HCT116 (cell line): ENCODE measurements at places on chromosomes 2 and 18.

GRCh38 chr2:69297216-69297615, 89.8 kb downstream of the GFPT1 start:
- DNase-seq, result no peak

DNA sequence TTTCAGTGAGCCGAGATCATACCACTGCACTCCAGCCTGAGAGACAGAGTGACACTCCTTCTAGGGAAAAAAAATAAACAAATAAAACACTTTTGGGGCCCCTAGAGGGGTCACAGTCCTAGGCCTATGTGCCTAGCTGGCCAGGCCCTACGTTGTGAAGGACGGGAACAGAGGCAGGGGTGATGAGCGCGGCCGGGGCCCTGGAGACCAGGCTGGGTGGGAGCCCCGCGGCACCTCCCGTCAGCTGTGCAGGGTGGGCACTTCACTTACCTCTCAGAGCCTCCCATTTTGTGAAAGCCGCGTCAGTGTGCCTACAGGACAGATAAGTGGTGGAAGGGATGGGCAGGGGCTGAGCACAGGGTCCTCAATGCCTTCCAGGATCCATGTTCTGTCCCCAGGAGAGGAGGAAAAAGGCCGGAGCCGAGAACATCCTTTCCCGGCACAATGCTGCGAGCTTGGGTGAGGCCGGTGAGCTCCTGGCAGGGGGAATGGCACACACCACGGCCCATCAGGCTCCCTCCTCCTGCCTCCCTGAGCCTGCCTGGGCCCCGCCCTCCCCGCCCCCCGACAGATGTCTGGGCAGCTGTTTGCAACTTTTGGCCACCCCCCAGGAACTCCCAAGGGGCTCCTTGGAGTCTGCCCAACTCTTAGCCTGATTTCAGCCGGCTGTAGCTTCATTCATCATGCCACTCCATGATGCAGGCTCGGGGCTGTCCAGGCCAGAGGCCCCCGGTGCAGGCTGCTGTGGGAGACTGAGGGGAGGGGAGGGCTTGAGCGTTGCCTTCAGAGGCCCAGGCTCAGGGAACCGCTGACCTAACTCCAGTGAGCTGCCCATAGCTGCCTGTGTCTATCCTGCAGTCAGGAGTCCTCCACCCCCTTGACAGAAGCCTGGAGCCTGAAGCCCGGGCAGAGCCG, 196.5 kb downstream of the TFCP2L1 start:
- no peak for DNase-seq

DNA sequence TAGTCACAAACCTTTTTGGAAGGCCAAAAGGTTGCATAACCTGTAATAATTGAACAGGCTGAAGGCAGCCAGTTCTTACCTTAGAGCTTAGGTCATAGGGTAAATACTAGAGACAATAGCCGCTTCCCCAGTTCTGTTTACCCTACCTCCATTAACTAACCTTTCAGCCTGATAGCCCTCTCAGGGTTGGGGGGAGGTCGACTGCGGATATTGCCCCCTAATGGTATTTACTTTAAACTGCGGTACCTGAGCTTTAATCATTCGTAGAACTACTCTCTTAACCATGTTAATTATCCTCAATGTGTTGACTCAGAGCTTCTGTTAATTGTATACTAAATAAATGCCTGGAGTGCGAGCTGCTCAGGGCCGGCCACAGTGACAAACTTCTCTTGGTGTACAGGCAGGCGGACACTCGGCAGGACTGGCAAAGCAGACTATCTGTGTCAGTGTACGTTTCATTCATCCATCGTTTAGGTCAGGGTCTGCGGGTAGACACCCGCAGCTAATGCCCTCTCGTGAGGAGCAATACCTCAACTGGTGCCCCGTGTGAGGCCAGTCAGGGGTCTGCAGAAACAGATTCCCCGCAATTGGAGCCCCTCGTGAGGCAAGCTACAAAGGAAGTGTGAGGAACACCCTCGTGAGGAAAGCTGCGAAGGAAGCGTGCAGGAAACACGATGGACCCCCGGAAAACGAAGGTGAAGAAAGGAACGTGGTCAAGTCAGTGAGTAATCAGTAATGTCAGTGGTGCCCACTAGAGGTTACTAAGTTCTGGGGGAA, 115.3 kb upstream of the SCN7A start:
- no peak for DNase-seq

DNA sequence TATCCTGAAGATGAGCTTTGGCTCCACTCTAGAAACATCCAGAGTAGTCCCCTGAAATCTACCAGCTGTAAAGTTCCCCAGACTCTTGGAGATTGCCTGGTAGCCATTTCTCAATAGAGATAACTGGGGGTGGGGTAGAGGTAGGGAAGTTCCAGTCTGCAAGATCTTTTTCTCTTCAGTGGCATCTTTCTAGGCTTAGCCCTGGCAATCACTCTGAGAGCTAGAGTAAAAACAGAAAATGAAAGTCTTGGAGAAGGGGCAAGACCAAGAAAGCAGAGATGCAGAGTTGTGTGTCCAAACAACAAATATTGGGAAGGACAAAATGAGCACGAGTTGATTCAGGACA, 41.8 kb upstream of the LCLAT1 start:
- DNase-seq, result no peak

- no peak for DNase-seq
Measured at GRCh38 chr2:32745191-32745590, 117.3 kb downstream of the TTC27 start.

DNA sequence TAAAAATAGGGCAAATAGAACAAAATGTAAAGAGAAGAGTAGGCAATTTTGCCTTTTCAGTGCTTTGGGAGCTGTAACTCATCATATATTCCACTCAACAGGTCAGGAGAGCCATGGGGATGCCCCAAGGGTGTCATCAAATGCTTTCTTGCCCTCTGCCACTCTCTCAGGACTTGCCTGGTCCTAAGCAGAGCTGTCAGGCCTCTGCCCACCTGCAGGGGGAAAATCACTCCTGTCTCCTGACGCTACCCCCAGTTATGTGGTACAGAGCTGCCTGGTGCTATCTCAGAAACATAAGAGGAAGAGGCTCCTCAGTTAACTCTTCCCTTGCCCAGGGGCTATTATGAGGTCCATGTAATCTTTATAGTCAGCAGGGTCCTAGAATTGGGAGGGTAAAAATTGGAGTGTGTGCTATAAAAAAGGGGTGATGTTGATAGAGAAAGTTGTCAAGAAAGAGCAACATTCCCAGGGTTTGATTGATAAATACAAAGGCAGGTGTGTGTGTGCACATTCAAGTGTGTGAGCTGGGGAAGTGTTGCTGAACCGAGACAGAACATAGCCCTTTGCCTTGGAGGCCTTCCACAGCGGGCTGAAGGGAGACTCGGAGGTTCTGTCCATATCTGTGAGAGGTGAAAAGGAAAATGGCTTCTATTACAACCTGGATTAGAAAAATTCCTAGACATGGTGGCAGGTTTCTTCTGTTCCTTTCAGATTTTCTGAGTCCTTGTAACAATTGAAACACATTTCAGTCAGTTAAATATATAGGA, 25.4 kb downstream of the PTPRM start:
- DNase-seq, result no peak

GRCh38 chr18:73793386-73793785, 354.2 kb downstream of the FBXO15 start:
- DNase-seq, result no peak

GRCh38 chr18:49368876-49369440, 91.5 kb downstream of the DYM start:
- DNase-seq, result no peak

GRCh38 chr2:43142921-43143438, 83.4 kb downstream of the ZFP36L2 start:
- peak; percentile 42 for DNase-seq

GRCh38 chr2:151408788-151409600, 708 bp upstream of the RIF1 start:
- DNase-seq, result no peak

DNA sequence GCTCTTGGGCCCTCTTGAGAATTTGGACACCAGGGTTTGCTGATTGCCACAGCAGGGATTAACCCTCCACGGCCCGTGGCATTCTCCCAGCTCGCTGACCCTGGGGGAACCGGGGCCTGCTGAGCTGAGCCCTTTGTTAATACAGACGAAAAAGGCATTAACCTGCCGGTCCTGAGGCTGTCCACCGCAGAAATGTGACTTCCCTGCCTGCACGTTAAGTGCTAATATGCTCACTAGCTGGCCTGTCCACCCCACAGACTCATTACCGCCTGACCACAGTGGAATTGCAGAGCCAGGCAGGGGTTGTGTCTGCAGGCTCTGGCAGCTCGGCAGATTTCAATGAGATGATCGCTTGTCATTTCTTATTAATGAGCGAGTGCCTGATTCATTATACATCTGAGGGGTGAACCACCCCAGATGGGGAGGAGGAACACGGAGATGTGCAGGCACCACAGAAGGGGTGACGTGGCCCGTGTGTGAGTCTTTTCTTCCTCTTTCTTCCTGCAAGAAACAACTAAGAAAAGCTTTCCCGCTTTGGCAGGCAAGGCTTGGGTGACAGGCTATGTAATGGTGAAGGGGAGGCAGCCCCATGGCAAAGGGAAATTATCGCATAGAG, 126.0 kb downstream of the GLI2 start:
- DNase-seq, result no peak

GRCh38 chr2:241862775-241863535, 4.3 kb upstream of the PDCD1 start:
- DNase-seq, result no peak

GRCh38 chr2:173153301-173153885, 77.7 kb downstream of the MAP3K20 start:
- DNase-seq, result no peak

GRCh38 chr2:200247494-200247893, 59.0 kb upstream of the SPATS2L start:
- DNase-seq, result no peak

DNA sequence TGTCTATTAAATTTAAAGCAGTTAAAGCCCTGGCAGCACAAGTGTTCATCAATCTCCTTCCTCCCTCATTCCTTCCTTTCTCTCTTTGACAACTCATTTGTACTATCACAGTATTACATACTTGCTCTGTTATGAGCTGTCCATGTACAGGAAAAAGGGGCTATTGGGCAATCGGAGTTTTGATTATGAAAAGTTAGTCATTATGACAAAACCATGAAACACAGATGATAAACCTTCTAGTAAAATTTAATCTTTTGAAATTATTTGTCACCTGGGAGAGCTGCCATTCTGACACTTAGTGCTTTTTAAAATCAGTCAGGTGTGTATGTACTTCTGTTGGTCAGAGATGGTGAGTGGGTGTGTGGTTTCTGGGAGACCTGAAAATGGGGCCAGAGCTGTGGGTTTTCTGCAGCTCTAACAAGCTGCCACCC, 39.4 kb downstream of the MAP4K4 start:
- DNase-seq, result no peak

GRCh38 chr18:50969448-50969847, 1.6 kb downstream of the ELAC1 start:
- DNase-seq, result no peak

- no peak for DNase-seq
Measured at GRCh38 chr2:16225545-16225944, 285.2 kb downstream of the MYCN start.

DNA sequence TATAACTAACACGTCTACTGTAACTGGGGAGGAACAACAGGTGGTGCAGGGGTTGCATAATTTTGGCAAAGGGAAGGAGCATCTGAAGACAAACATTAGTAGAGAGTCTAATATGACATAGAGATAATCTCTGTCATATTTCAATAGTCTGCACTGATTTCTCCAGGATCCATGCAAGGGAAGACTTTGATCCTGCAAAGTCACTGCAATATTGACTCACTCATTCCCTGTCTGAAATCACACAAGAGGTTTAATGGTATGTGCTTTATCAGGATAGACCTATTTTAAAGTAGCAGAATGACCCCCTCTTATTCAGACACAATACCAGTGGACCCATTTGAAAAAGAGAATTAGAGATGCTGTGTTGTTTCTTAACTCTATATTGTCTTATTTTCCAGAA, 98.7 kb upstream of the CAVIN2 start:
- no peak for DNase-seq

DNA sequence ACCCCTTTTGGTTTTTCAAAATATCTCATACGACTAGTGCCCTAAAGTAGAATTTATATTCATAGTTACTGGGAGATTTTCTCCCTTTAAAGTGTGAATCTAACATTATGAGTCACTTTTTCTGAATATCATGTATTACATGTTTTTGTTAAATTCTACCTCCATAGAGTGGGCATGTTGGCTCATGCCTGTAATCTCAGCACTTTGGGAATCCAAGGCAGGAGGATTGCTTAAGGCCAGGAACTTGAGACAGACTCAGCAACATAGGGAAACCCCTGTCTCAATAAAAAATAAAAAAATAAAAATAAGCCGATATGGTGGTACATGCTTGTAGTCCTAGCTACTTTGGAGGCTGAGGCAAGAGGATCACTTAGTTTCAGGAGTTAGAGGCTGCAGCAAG, 45.3 kb upstream of the UNC80 start:
- DNase-seq, result no peak

- no peak for DNase-seq
Measured at GRCh38 chr18:49206717-49207116, 253.7 kb downstream of the DYM start.

DNA sequence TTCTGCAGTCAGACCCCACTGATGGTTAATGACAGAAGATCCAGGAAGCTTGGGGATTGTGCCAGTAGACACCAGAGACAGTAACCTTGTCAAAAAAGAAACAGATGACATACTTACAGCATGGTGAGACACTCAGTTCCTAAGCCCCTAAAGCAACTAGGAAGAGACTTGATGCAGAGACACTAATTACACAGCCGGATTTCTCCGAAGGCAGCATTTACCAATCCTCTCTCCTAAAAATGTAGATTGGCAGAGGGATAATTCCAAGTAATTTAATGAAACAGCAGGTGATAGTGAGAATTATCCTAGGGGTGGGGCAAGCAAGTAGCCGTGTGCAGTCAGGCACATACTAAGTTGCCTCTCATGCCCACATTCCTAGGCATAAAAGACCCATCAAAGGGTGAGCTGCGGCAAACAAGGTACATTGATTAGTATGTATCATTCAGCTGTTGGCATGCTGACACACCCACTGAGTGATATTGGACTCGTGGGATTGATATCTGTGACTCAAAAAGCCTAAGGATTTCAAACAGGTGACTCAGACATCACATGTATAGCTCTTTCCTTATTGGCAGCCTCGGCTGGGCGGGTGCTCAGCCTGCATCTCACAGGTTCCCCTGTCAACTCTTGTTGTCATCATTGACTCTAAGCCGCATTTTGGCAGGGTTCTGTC, 296.7 kb upstream of the ATP5MC3 start:
- peak; percentile 42 for DNase-seq

- DNase-seq, result no peak
Measured at GRCh38 chr2:25071966-25072365, 30.1 kb downstream of the EFR3B start.

GRCh38 chr2:171334171-171334570, 99.6 kb downstream of the METTL8 start:
- DNase-seq, result no peak

DNA sequence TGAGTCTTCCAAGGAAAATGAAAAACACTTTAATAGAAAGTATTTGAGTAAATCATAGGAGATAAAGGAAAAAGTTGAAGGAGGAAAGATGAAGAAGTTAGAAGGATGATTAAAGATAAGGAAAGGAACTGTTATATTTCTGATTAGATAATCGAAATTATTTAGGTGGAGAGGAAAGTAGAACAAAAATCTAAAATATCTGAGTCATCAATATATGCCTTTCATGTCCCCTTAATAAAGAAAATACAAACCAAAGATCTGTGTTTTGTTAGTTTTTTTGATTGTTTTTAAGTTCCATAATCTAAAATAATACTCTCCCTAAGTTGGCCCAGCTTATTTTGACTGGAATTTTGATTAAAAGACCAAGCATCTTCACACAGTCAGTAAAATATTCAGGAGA, 412.9 kb upstream of the DDX18 start:
- DNase-seq, result no peak

GRCh38 chr18:7230626-7231349, at the start of gene LRRC30:
LRRC30 (plus strand) TSS chr18:7231089; CDS start chr18:7231139, 50 bp downstream.
- DNase-seq, result no peak
